ENCODE measurements at places on chromosomes 11 and 22.

- no peak for DNase-seq
These were observed 388.7 kb downstream of the MIAT start for GRCh38 chr22:27046086-27046485.

DNA sequence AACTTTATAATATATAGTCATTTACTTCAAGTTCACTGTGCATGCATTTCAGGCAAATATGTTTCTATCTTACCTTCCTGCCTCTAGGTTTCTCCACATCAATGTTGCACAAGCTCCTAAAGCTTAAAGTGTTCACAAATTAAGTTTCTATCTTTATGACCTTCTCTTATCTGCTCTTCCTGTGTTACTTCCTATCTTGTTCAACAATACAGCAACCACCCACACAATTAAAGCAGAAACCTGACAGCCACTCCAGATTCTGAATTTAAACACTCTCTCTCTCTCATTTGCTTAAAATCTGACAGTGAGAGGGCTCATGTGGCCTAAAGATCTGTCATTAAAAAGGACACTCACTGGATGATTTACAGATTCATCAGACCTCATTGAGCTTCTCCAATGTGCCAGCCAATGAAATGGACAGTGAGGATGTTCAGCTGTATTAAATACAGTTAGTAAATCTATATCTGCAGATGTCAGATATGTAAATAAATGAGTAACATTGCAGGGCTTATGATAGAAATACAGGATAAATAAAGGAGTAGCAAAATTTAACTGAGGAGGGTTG, 10.9 kb downstream of the PDGFD start:
- DNase-seq, result no peak

DNA sequence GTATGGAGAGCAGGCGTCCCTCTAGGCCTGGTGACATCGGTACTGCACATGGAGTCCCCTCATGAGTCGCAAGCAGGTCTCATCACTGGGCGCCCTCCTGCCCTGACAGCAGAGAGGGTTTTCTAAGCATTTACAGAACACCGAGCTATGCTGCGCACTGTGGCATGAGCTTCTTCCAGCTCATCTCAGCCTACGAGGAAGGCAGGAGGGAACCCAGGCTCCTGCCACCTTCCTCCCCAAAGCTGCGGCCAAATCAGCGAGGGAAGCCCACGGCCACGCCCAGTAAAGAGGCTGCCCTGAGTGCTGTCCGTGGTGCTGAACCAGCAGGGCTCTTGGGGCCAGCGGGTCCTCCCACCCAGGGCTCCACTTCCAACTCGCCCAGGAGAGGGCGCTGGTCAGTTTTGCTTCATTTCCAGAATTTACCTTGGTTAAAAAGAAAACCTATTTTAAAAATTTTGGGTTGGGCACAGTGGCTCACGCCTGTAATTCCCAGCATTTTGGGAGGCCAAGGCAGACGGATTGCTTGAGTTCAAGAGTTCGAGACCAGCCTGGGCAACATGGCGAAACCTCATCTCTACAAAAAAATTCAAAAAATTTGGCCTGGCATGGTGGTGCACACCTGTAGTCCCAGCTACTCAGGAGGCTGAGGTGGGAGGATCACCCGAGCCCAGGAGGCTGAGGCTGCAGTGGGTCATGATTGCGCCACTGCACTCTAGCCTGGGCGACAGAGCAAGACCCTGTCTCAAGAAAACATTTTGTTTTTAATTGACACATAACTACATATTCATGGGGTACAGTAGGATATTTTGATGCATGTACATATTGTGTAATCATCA, 34.2 kb downstream of the PHF21B start:
- peak; percentile 24 for DNase-seq

GRCh38 chr11:130190371-130190881, 30.8 kb downstream of the ST14 start:
- DNase-seq, result no peak

- DNase-seq, result no peak
These were observed 8.9 kb downstream of the USP47 start for GRCh38 chr11:11850668-11851067.

DNA sequence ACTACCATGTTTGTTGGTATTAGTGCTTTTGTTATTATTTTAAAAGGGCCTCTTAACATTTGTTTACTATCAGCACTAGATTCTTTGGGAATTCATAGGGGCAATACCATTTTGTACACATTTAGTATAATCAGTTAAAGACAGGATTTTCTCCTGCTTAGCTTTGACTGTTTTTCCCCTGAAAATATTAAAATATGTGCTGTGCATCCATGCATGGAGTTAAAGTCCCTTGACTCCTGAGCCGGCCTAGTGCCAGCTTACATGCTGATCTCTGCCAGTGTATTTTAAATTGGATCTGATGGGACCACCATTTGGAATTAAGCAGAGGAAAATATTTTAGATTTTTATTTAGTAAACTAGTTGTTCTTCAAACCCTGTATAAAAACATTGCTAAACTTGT, 161.4 kb downstream of the METTL15 start:
- no peak for DNase-seq

- DNase-seq, result no peak
These were observed 2.9 kb upstream of the TUBGCP6 start for GRCh38 chr22:50247748-50248147.

DNA sequence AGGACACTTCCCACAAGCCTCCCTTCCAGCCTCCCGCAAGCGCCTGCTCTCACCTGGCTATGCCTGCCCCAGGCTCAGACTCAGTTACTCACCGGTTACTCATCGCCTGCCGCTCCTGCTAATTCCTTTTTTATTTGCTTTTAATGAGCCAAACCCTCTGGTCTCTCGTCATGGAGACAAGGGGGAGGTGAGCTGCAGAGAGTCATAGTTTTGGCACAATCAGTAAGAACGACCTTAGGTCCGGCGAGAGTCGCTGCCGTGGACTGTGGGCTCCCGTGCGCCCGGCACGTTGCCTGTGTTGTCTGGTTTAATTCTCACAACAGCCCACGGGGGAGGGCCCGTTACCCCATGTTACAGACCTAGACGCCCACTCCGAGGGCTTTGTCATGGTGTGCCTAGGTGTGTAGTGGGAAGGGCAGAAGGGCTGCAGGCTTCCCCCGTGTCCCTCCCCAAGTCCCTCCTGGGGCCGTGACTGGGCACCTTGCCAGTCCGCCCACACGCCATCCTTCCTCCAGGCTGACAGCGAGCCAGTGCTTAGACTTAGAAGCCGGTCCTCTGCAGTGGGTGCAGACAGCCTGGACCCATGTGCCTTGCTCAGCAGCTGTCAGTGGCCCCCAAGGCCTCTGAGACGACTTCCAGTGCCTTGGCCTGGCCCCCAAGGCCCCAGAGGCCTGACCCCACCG, 42.2 kb downstream of the WNT7B start:
- no peak for DNase-seq

GRCh38 chr11:1934335-1935155, 12.6 kb upstream of the MRPL23 start:
- DNase-seq, result no peak

All from effector CD4-positive, alpha-beta T cell (primary cell).